ENCODE measurements at places on chromosomes 5 and 9.

GRCh38 chr5:31614151-31615020, 24.5 kb upstream of the PDZD2 start:
- no peak for DNase-seq

DNA sequence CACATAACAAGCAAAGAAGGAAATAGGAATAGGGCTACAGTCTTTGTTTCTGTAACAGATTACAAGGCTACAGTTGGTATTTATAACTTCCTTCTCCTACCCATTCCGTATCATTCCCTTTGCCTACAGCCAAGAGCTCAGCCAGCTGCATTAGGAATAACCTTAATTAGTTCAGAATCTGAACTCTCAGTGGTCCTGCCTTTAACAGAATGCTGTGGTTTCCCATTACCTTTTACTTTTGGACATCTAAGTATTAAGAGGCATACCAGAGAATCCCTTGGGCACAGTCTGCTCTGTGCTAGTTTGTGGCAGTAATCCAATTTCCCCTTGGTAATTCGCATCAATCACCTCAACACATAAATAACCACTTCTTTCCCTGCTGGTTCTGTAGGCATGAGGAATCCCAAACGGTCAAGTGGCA, 44.2 kb downstream of the PKD2L2 start:
- no peak for DNase-seq

- DNase-seq, result no peak
Observed at GRCh38 chr5:149240354-149240998, 31.2 kb upstream of the AFAP1L1 start.

DNA sequence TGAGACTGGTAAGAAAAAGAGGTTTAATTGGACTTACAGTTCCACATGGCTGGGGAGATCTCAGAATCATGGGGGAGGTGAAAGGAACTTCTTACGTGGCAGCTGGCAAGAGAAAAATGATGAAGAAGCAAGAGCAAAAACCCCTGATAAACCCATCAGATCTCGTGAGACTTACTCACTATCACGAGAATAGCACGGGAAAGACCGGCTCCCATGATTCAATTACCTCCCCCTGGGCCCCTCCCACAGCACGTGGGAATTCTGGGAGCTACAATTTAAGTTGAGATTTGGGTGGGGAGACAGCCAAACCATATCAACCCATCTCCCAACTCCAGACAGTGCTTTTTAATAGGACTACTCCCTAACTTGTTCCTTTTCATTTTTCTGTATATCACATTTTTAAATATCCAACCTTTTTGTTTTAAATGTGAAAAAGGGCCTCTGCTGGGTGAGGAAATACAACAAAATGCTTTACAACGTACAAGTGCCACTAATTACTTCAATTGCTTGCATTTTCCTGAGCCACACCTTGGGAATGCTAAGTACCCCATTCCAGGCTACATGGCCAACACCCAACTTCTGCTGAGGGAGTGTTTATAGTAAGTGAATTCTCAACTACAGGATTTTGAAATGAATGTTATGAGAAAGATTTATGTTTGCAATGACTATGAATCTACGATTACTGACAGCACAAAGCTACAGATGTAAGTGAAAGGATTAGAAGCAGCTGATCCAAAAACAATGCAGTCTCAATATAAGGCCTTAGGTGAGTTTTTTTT, 294.1 kb upstream of the CD180 start:
- no peak for DNase-seq

DNA sequence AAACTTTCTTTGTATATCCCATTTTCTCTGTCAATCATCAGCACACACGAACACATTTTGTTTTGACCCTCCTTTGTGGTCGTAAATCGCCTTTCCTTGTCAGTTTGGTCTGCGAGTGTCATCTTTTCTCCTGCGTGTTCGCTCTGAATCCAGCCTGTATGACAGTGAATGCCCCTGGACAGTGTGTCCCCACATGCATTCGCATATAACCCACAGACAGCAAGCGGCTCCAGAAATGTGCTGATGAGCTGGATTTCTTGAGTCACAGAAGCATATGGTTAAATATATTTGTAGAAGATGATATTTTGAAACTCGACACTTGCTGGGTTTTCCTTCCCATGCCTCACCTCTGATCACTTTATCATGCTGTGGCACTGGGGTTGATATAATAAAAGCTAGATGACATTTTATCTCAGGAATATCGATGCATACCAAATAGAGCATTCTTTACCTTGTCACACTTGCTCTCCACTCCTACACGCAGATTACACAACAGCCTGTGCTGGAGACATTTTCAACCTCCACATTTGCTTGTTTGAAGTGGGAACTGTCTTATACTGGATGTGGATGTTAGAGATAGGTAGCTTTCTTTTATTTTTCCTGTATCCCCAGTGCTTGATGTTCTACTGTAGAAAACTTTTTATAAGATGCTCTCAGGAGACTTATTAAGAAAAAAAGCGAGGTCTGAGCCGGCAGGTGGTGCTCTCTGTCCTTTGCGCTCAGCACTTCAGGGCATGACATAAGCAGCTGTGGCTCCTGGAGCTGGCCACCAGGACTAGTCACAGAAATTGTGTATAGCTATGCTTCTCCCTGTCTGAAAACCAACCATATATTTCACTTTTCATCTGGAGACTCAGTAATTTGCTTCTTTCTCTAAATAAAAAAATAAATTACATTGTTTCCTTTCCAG, 215.1 kb downstream of the SH3GL2 start:
- no peak for DNase-seq

Data from BJ (cell line).